ENCODE measurements at places on chromosomes 1 and 21.
A peak's percentile ranks its signal among the peaks of the same experiment; 100 is the strongest.

GRCh38 chr1:168671782-168672181, 57.2 kb downstream of the DPT start:
- DNase-seq: peak; percentile 9

GRCh38 chr1:16913181-16913832, 8.4 kb upstream of the CROCC start:
- no peak for DNase-seq

- DNase-seq: no peak
Observed at GRCh38 chr1:238628110-238628509, 737.4 kb upstream of the ZP4 start.

- DNase-seq: peak; percentile 53
Observed at GRCh38 chr1:43238085-43238484, 31.7 kb upstream of the TMEM125 start.

DNA sequence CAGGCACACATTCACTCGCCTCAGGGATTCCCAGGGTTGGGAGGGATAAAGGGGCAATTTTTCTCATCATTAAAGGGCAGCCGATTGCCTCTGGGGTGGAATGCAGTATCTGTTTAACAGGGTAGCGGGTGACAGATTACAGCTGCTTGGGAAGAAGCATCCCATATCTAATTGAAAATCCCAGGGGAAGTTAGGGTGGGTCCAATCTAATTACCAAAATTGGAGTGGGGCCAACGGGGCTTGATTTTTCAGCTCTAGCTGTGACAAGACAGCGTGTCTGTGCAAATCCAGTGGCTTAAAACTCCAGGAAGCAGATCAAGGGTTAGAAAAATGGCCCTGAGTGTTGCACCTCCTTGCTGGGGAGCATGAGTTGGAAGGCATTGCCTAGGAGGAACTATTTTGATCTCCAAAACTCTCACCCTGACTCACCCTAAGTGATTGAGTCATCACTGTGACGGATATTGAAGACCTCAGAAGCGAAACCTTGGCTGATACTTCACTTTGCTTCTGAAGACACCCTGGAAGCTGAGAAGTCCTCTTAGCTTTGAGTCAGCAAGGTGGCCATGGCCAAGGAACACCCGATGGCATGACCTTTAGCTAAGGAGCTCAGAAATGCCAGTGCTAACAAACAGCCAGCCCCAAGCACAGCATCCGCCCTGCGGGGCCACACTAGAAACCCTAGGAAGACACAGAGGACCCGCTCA, 46.0 kb downstream of the GRHL3 start:
- DNase-seq: peak; percentile 65

GRCh38 chr21:36245115-36245514, 74.9 kb upstream of the MORC3 start:
- DNase-seq: no peak

DNA sequence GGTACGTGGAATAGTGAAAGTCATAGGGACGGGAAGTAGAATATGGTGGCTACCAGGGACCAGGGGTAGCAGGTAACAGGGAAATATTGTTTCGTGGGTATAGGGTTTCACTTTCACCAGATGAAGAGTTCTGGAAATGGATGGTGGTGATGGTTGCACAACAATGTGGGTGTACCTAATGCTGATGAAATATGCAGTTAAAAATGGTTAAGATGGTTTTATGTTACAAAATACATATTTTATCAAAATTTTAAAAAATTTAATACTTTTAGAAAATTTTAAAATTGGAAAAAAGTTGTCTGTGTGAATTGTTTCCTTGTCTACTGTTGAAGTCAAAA, 55.5 kb upstream of the TLR5 start:
- no peak for DNase-seq

GRCh38 chr1:74247881-74248528, 12.8 kb downstream of the TNNI3K start:
- no peak for DNase-seq

Data from activated CD4-positive, alpha-beta memory T cell treated with anti-CD3 and anti-CD28 coated beads for 36 hours (primary cell).